ENCODE measurements at places on chromosomes 4 and X. TPM values are rescaled to one million over a fixed set of nuclear protein-coding genes. Genes with fewer than 3 reads are reported as not detected.

- DNase-seq: no peak
- no peaks in the 10 kb centered on the region for H3K27me3 ChIP-seq
- no peak overlapping the region for H3K4me3 ChIP-seq
- H3K27ac ChIP-seq: no peak overlapping the region
- no peaks in the 10 kb centered on the region for H3K4me1 ChIP-seq
Observed at GRCh38 chr4:8110071-8110986, 48.3 kb downstream of the ABLIM2 start.

DNA sequence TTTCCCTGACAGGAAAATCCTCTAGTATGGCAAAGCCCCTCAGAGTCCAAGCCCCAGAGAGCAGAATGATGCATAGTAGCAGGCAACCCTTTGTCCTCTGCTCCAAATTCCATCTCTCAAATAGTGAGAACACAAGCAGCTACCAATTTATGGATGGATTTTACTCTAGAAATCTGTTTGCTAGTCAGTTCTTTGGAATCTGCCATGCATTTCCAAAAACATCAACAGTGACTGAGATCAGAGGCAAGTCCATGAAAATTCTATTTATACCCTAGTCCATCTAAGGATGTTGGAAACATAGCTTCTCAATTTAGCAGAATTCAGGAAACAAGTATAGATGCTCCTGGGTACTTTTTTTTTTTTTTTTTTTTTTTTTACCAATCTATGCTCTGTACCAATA, 10.0 kb upstream of the CC2D2A start:
- H3K27me3 ChIP-seq: no peaks in the 10 kb centered on the region
- H3K27ac ChIP-seq: no peak overlapping the region
- DNase-seq: no peak
- no peaks in the 10 kb centered on the region for H3K36me3 ChIP-seq
- H3K4me3 ChIP-seq: no peak overlapping the region
- no peaks in the 10 kb centered on the region for H3K4me1 ChIP-seq

DNA sequence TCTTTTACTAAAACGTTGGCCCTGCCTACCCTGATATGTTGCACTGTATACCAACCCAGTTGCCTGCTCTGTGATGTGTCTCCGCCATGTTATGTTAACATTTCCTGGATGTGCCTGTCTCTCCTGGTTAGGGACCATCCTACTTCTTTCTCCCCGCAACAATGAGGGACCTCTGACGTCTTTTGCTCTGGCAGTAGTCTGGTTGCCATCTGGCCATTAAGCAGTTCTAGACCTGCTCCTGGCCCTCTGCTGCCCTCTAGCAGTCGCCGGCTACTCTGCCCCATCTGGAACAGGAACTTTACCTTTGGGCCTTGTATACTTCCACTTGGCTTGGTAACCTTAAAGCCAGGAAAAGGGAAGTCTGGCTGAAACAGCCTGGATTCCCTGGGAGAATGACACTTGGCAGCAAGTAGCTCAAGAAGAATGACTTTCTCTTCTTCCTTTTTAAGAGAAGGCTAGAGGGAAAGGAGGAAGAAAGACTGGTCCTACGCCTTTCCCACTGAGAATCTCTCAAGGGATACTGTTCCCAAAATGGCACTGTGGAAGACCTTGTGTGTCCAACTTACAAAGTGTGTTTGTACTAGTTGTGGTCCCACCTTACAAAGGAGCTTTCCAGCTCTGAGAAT, 63.5 kb downstream of the GPC3 start:
- no peaks in the 10 kb centered on the region for H3K27me3 ChIP-seq
- no peaks in the 10 kb centered on the region for H3K36me3 ChIP-seq
- H3K4me3 ChIP-seq: no peak overlapping the region
- peak; percentile 21 for DNase-seq
- peaks cover 21% of the 10 kb centered on the region for H3K4me1 ChIP-seq

GRCh38 chr4:78079726-78080430, 22.8 kb downstream of the FRAS1 start:
- no peaks in the 10 kb centered on the region for H3K4me1 ChIP-seq
- no peaks in the 10 kb centered on the region for H3K36me3 ChIP-seq
- no peak overlapping the region for H3K27ac ChIP-seq
- DNase-seq: no peak

- no peaks in the 10 kb centered on the region for H3K36me3 ChIP-seq
- no peaks in the 10 kb centered on the region for H3K27me3 ChIP-seq
- DNase-seq: peak; percentile 93
- H3K4me1 ChIP-seq: peaks cover 74% of the 10 kb centered on the region
Observed at GRCh38 chr4:1248245-1249147, at the start of gene CTBP1. CTBP1 (minus strand) TSS chr4:1249130; CDS start chr4:1241331, 7,799 bp downstream.

- H3K27ac ChIP-seq: no peak overlapping the region
- H3K27me3 ChIP-seq: no peaks in the 10 kb centered on the region
- no peaks in the 10 kb centered on the region for H3K36me3 ChIP-seq
Observed at GRCh38 chrX:39205467-39205866, 404.2 kb downstream of the MID1IP1 start.

DNA sequence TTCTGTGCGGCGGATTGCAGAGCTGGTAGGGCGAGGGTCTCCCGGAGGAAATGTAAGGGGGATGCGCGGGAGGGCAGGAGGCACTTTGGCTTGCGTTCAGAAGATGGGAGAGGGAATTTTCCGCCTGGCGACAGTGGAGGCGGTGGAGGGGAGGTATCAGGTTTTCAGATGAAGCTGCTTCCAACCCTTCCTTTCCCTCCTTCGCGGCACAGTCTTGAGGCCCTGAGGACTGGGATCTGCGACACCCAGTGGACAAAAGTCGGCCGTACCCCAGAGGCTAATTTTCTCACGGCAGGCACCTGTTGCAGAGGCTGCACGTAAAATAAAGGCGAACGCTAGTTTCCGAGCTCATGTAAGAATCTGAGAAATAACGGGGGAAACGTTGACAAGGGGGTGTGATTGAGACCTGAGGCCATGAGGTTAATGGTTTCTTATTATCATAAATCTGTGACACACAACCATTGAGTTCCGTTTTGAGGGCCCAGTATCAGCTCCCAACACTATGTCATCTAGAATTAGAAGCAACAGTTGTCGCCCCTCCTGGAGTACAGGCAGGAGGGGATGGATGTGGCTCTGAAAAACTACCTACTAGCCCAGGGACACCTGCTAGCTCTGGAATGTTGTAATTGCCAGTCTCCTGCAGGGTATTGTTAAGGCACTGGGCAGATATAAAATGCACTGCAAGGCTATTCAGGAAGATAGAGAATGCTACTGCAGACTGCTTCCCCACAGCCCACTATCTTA, 1.1 kb downstream of the ZCCHC18 start:
- no peaks in the 10 kb centered on the region for H3K36me3 ChIP-seq
- H3K4me1 ChIP-seq: peaks cover 39% of the 10 kb centered on the region
- peak overlapping the region; percentile 57 for H3K4me3 ChIP-seq
- H3K27me3 ChIP-seq: no peaks in the 10 kb centered on the region

GRCh38 chr4:106369456-106370060, 980 bp upstream of the GIMD1 start:
- H3K36me3 ChIP-seq: no peaks in the 10 kb centered on the region
- H3K4me1 ChIP-seq: no peaks in the 10 kb centered on the region
- H3K4me3 ChIP-seq: no peak overlapping the region
- H3K27ac ChIP-seq: no peak overlapping the region

GRCh38 chr4:141140391-141141200, 7.3 kb upstream of the RNF150 start:
- DNase-seq: no peak
- H3K27ac ChIP-seq: no peak overlapping the region
- H3K36me3 ChIP-seq: no peaks in the 10 kb centered on the region
- no peaks in the 10 kb centered on the region for H3K27me3 ChIP-seq
- H3K4me3 ChIP-seq: no peak overlapping the region

DNA sequence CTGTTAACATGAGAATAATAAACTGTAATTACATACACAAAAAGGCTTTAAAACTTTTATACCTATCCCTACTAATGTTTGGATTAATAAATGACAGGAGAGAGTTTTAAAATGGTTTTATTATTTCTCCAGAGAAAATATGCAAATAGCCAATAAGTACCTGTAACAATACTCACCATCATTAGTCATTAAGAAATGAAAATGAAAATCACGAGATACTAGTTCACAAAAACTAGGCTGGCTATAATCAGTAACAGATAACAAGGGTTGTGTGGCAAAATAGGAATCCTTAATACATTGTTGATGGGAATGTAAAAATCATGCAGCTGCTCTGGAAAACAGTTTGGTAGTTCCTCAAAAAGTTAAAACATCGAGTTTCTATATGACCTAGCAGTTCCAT, 25.2 kb upstream of the AP1AR start:
- no peaks in the 10 kb centered on the region for H3K36me3 ChIP-seq
- H3K4me1 ChIP-seq: no peaks in the 10 kb centered on the region
- no peak for DNase-seq

- no peaks in the 10 kb centered on the region for H3K36me3 ChIP-seq
- no peak overlapping the region for H3K27ac ChIP-seq
Observed at GRCh38 chrX:118965395-118965794, 9.0 kb upstream of the LONRF3 start.

- DNase-seq: no peak
- H3K27ac ChIP-seq: no peak overlapping the region
- no peak overlapping the region for H3K4me3 ChIP-seq
- H3K36me3 ChIP-seq: no peaks in the 10 kb centered on the region
Observed at GRCh38 chr4:107292979-107293378, 256.9 kb upstream of the DKK2 start.

GRCh38 chr4:77209936-77210335, 52.9 kb downstream of the CCNG2 start:
- no peak overlapping the region for H3K4me3 ChIP-seq
- H3K4me1 ChIP-seq: no peaks in the 10 kb centered on the region
- no peaks in the 10 kb centered on the region for H3K27me3 ChIP-seq
- no peaks in the 10 kb centered on the region for H3K36me3 ChIP-seq
- no peak overlapping the region for H3K27ac ChIP-seq

- H3K27ac ChIP-seq: peak overlapping the region; percentile 98
- H3K4me1 ChIP-seq: peaks cover 31% of the 10 kb centered on the region
- H3K4me3 ChIP-seq: peak overlapping the region; percentile 92
- no peak for DNase-seq
- H3K36me3 ChIP-seq: peaks cover 17% of the 10 kb centered on the region
Observed at GRCh38 chr4:6641971-6642320, 1.5 kb downstream of the MRFAP1 start.

GRCh38 chrX:134684956-134685355, 26.7 kb upstream of the PLAC1 start:
- H3K36me3 ChIP-seq: no peaks in the 10 kb centered on the region
- H3K27me3 ChIP-seq: no peaks in the 10 kb centered on the region

DNA sequence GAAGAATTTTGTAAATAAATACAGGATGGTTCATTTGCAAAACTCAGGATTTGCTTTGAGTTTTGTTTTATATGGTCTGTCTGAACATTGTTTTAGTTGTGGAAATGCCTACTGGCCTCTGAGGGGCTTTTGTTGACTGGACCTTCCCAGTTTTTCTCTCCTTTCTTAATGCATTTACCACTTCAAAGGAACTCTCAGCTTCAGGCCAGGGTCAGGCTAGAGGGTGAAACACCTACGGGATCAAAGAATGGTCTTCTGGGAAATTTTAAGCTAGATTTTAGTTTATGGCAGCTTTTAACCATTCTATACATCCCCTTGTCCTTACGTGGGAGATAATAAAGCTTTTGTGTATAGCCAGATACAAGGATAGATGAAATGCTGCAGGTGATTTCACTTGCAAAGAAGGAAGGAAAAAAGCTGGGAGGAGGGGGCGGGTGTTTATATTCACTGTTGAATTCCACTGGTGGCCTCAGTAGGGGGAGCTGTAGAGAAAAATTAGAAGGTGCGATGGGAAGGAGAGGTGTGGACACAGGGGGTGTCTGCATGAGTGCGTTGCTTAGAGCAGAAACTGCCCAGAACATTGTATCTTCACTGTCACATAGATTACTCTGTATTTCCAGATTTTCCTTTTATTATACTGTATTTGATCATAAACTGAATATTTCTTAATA, 151.8 kb downstream of the TSPAN5 start:
- no peaks in the 10 kb centered on the region for H3K36me3 ChIP-seq
- H3K27ac ChIP-seq: no peak overlapping the region
- H3K4me3 ChIP-seq: no peak overlapping the region
- DNase-seq: no peak
- H3K4me1 ChIP-seq: peaks cover 12% of the 10 kb centered on the region
- no peaks in the 10 kb centered on the region for H3K27me3 ChIP-seq

- no peak overlapping the region for H3K27ac ChIP-seq
- no peaks in the 10 kb centered on the region for H3K36me3 ChIP-seq
- H3K27me3 ChIP-seq: no peaks in the 10 kb centered on the region
- no peak for DNase-seq
- no peaks in the 10 kb centered on the region for H3K4me1 ChIP-seq
- H3K4me3 ChIP-seq: no peak overlapping the region
Observed at GRCh38 chrX:37662181-37662580, 23.4 kb upstream of the XK start.

DNA sequence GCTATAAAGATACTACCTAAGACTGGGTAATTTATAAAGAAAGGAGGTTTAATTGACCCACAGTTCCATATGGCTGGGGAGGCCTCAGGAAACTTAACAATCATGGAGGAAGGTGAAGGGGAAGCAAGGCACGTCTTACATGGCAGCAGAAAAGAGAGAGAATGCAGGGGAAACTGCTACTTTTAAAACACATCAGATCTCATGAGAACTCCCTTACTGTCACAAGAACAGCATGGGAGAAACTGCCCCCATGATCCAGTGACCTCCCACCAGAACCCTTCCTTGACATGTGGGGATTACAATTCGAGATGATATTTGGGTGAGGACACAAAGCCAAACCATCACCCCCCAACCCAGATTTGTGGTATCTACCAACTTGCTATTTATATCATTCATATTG, 13.9 kb downstream of the TEX13C start:
- H3K4me3 ChIP-seq: no peak overlapping the region
- H3K27ac ChIP-seq: no peak overlapping the region
- H3K27me3 ChIP-seq: no peaks in the 10 kb centered on the region
- H3K36me3 ChIP-seq: no peaks in the 10 kb centered on the region

DNA sequence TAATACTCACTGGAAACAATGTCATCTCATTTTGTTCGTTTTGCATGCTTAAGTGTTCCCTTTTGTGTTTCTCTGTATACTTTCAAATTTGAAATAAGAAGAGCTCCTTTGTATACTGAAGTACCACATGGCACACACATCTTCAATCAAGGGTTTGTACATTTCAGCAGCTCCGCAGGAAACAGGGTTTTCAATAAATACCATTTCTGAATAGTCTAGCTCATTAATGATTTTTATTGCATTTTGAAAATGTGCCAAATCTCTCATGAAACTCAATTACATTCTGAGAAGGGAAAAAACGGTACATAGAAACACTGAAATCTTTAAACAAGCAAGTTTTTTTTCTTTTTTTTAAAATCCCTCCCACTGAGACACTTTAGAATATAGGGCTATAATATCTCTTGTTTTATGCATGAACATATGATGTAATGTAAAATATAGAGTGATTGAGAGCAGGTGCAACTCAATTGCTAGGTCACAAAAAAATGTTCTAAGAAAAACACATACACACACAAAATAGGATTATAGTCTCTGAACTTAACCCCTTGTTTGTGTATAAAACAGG, 914.2 kb upstream of the PCDH7 start:
- no peaks in the 10 kb centered on the region for H3K27me3 ChIP-seq
- no peaks in the 10 kb centered on the region for H3K36me3 ChIP-seq
- DNase-seq: no peak
- H3K27ac ChIP-seq: no peak overlapping the region
- H3K4me1 ChIP-seq: no peaks in the 10 kb centered on the region

KLHL13 gene
- polyA plus RNA-seq: not detected

OTC gene
- polyA plus RNA-seq: not detected

SLC4A4 gene
- 0.12 TPM for polyA plus RNA-seq

APELA gene
- polyA plus RNA-seq: not detected

TRIM75 gene
- polyA plus RNA-seq: not detected

PTCHD1 gene
- not detected for polyA plus RNA-seq

DIPK2B gene
- not detected for polyA plus RNA-seq

MORC4 gene
- polyA plus RNA-seq: 10.6 TPM

FGF13 gene
- not detected for polyA plus RNA-seq

CXorf65 gene
- 7.4 TPM for polyA plus RNA-seq
